ENCODE measurements at places on chromosomes 4 and X. TPM values are rescaled to one million over a fixed set of nuclear protein-coding genes. Genes with fewer than 3 reads are reported as not detected.

DNA sequence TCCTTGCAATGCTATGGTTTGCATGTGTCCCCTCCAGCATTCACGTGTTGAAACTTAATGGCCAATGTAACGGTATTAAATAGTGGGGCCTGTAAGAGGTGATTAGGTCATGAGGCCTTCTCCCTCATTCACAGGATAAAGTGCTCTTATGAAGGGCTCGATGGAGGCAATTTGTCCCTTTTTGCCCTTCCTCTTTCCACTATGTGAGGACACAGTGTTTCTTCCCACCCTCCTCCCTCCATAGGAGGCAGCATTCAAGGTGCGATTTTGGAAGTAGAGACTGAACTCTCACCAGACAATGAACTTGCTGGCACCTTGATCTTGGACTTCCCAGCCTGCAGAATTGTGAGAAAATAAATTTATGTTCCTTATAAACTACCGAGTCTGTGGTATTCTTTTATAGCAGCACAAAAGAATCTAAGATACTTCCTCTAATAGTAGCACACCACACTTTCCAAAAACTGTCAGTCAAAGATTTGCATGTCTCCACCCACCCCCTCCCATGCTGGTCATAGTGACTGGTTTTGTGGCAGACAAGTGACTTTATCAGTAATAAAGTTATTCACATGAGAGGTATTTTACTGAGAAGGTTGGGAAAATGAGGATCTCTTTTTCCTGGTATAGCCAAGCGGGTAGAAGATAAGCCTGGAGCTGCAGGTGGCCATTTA lies 113.5 kb upstream of the TTC29 start:
- no peaks in the 10 kb centered on the region for H3K4me1 ChIP-seq
- no peaks in the 10 kb centered on the region for H3K36me3 ChIP-seq
- DNase-seq: no peak

DNA sequence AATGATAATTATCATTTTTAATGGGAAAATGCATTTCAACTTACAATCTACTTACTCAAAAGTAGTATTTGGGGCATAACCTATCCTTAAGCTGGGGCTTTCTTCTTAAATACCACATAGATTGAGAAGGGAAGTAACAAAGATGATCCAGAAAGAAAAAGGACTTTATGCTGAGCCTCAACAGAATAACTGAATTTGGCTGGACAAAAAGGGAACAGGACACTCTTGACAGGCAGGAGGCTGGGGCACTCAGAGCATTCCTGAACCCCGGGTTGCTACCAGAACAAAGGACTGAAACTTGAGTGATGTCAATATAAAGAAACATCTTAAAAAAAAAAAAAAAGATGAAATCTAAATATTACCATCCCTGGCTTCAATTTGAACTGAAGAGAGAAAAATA lies 23.9 kb downstream of the RELL1 start:
- no peaks in the 10 kb centered on the region for H3K27me3 ChIP-seq
- H3K36me3 ChIP-seq: no peaks in the 10 kb centered on the region
- H3K4me1 ChIP-seq: peaks cover 16% of the 10 kb centered on the region

DNA sequence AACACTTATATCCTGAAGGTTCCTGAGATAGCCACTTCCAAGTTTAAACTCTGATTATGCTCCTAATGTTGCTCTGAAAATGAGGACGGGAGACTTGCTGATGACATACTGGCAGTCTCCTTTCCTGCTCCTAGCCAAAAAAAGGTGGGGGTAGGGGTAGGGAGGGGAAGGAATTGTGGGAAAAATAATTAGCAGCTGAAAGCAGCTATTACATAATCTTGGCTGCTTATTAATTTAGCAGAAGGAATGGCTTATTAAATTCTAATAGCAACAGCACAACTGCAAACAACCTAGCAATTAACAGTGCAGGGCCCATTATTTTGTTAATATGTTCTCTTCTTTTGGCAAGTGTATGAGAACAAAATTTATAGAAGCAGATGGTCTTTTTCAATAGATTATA lies 2.0 kb upstream of the AP1S2 start:
- no peaks in the 10 kb centered on the region for H3K36me3 ChIP-seq
- no peak for DNase-seq
- no peak overlapping the region for H3K27ac ChIP-seq
- peaks cover 7% of the 10 kb centered on the region for H3K4me1 ChIP-seq
- no peaks in the 10 kb centered on the region for H3K27me3 ChIP-seq

Gene CEP44
- total RNA-seq: 22.4 TPM

GRCh38 chr4:185782523-185782922 lies 29.5 kb downstream of the SORBS2 start:
- H3K27ac ChIP-seq: no peak overlapping the region
- peaks cover 6% of the 10 kb centered on the region for H3K4me1 ChIP-seq
- H3K4me3 ChIP-seq: no peak overlapping the region
- H3K36me3 ChIP-seq: no peaks in the 10 kb centered on the region
- H3K27me3 ChIP-seq: no peaks in the 10 kb centered on the region

DNA sequence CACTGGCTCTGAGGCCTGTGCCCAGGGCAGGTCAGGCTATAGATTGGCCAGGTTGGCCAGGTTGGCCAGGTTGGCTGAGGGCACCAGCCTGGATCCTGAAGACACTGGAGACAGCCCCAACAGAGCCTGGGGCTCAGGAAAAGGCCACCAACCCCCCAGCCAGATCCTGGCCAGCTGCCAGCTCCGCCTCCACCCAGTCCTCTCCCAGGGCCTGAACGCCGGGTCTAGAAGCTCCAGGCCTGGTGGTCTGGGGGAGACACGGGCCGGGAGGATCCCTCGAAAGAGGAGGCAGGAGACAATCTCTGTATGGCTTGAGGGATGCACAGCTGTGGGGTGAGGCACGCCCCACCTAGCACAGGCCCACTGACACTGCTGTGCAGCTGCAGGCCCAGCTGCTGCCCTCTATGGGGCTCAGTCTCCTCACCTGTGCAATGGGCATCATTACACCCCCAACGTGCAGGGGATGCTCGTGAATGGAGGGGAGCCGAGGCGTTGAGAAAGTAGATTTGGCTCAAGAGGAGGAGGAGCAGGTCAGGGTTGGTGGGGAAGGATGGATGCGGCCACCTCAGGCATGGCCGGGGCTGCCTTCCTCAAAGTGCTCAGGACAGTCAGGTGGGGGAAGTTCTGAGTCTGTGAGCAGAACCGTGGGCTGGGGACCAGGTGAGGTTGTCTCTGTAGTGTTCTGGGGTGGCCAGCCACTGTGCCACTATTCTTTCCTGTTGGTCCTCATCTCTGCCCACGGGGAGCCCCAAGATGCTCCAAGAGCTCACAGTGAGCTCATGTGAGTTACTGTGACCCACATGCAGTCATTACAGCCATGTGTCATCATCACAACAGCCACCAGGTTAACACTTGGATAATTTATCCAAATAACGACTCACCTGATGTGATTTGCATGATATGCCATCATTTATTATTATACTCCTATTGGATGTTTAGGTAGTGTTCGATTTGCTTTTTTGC lies 10.8 kb upstream of the GAGE10 start:
- H3K27ac ChIP-seq: no peak overlapping the region
- no peaks in the 10 kb centered on the region for H3K27me3 ChIP-seq
- H3K4me3 ChIP-seq: no peak overlapping the region
- no peaks in the 10 kb centered on the region for H3K36me3 ChIP-seq
- no peak for DNase-seq
- H3K4me1 ChIP-seq: no peaks in the 10 kb centered on the region

DNA sequence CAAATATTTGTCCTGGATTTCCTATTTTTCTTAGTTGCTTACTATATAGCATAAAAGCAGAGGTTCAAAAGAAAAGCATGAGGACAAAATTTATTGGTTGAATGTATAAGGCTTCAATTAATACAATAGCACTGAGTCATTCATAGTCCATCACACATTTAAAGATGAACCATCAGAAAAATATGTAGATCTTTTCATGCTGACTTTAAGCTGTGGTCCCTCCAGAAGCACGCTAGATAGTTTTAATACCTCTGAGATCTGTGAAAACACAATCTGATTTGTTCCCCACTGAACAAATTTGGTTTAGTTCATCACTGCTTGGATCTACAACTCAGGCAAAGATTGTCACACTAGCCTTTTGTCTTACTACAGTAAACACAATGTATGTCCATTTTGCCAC lies 377.2 kb upstream of the ANXA10 start:
- H3K27ac ChIP-seq: no peak overlapping the region
- H3K36me3 ChIP-seq: no peaks in the 10 kb centered on the region
- no peak for DNase-seq
- no peaks in the 10 kb centered on the region for H3K4me1 ChIP-seq

GRCh38 chrX:129600981-129601424 lies 53.8 kb downstream of the APLN start:
- H3K27me3 ChIP-seq: no peaks in the 10 kb centered on the region
- no peaks in the 10 kb centered on the region for H3K36me3 ChIP-seq
- H3K4me3 ChIP-seq: no peak overlapping the region
- no peak overlapping the region for H3K27ac ChIP-seq
- peaks cover 6% of the 10 kb centered on the region for H3K4me1 ChIP-seq
